Osteoblast (primary cell): ENCODE measurements at places on chromosomes 2 and 18. TPM values are rescaled to one million over a fixed set of nuclear protein-coding genes. Genes with fewer than 3 reads are reported as not detected.

DNA sequence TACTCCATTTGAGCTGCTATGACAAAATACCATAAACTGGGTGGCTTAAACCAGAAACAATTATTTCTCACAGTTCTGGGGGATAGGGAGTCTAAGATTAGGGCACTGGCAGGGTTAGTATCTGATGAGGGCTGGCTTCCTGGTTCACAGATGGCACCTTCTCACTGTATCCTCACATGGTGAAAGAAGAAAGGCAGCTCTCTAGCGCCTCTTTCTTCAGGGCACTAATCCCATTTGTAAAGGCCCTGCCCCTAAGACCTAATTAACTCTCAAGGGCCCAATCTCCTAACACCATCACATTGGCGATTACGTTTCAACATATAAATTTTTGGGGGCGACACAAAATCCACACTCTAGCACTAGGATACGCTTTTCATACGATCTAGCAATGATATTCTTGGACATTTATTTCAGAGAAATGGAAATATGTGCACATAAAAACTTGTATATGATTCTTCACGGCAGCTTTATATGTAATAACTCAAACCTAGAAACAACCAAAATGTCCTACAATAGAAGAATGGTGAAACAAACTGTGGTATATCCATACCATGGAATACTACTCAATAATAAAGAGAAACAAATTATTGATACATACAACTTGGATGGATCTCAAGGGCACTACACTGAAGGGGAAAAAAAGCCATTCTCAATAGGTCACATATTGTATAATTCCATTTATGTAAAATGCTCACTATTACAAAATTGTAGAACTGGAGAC lies 111.0 kb downstream of the BCL2L11 start:
- DNase-seq = no peak

DNA sequence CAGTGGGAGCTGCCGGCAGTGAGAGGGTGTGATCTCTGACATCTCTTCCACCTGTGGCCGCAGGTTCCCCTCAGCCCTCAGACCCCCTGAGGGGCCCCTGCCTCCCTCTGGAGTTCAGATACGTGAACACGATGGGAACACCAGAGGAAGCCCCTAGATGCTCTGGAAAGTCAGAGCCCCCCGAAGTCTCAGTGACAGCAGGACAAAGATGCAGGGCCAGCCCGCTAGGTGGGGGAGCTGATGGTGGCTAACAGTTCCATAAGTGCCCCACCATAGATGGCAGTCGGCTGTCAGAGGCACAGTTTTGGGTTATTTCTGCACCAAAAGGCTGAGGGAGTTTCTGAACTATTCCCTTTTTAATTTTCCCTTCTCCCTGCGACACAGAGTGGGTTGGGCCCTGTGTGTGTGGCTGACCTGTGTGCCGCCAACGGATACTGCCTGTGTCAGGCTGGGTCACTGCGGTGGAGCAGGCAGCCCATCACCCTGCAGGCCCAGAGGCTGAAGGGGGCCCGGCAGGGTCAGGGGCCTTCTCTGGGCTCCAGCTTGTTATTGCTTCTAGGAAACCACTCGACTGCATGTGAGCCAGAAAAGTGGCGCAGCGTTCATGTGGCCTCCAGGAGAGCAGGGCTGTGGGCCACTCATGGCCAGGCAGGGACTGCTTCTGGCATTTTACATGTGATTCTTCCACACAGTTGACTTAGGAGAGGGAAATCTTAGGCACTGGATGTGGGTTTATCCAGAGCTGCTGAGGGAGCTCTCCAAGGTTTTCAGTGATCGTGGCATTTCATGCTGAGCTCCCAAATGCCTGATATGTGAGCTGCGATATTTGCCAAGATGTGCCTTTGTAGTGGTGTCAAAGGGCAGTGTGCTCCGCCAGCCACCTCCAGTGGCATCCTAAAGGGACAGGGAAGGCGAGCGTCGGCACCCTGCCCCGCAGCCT lies 225.1 kb downstream of the SH3RF3 start:
- DNase-seq = no peak

- peak; percentile 87 for DNase-seq
Measured at GRCh38 chr2:56185582-56186046, 1.8 kb downstream of the CCDC85A start.

DNA sequence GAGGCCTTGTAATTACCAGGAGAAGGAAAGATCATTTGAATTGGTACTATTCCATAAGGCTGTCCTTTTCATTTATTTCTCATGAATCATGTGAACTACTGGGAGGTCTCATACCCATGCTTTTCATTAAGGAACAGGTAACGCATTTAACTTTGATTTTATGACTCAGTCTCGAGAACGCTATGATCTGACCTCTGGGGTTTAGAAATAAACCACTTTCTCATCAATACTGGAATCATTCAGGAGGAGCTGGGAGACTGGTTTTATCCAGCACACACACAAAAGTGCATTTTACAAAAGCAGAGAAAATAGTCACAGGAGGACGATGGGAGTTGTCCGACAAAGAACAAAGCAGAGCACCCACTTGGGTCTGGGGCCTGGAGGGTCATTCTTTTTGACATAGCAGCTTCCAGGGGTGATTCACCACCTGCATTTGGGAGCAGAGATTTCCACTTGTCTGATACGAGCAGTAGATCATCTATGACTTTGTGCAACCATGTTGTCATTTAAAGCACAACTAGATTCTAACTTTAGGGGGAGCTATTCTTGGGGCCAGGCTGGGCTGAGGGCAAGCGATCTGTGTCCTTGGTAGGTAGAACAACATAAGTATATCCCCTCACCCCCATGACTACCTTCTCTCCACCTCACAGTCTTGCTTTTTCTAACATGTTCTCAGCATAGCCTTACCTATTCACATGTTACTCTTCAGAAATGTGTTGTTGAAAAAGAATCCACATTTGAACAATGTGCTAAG lies 95.9 kb upstream of the SCG2 start:
- no peak for DNase-seq

DNA sequence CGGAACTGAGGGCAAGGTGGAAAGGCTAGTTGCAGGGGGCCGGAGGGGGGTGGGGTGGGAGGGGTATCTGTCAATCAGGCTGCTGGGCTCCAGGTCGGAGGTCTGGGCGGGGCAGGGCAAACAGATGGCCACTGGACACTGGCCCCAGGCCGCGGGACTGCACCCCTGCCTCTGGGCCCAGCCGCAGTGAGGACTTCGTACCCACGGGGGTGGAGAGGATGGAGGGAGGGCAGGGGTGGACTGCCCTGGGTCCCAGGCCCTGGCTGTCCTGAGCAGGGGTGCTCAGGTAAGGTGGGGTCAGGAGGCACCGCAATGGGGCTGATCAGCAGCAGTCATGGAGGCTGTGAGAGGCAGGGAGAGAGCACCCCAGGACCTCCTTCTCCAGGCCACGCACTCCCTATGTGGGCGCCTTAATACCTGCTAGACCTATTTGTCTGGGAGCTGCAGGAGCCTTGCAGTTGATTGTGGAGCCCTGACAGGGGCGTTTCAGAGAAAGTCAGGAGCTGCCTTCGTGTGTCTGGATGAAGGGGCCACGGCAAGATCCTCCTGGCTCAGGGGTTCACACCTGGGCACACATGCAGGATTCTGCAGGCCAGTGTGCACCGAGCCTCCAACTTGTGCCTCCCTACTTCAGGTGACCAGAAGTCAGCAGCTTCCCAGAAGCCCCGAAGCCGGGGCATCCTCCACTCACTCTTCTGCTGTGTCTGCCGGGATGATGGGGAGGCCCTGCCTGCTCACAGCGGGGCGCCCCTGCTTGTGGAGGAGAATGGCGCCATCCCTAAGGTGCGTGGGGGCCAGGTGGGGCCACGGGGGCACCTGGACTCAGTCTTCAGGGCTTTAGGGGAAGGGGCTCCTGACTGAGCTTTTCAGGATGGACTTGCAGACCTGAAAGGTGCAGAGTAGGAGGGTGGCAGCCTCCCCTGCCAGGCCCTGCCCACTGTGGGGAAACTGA lies 1.5 kb downstream of the CTDSP1 start:
- DNase-seq = peak; percentile 91

GRCh38 chr2:449246-450067 lies 161.6 kb upstream of the ALKAL2 start:
- DNase-seq = no peak

DNA sequence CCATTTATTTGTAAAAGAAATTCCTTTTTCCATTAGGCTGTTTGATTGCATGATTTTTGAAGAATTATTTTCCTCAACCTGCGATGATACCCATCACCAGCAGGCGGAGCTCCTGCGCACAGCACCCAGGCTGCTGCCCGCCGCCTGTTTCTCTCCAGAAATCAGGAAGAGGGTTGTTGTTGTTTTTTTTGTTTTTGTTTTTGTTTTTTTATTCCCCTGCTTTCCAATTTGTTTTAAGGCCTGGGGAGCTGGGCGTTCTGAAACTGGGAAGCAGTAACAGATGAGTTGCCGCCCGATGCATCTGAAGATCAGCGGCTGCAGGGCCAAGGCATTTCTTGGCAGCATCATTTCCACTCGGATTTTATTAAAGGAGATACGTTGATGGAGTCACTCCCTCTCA lies 132.1 kb downstream of the MBP start:
- DNase-seq = no peak

DNA sequence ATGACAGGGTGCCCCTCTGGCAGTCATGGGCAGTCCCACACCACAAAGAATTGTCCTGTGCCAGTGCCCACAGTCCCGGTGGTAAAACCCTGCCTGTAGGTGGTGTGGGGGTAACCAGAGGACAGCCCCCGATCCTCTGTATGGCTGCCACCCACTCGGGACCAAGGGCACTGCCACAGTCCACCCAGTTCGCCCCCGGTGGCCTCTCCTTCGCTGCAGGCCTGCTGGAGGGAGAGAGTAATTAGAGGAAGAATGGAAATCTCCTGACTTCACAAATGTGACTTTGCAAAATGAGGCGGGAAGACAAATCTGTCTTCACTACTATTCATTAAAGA lies 11.4 kb downstream of the GBX2 start:
- DNase-seq = no peak

DNA sequence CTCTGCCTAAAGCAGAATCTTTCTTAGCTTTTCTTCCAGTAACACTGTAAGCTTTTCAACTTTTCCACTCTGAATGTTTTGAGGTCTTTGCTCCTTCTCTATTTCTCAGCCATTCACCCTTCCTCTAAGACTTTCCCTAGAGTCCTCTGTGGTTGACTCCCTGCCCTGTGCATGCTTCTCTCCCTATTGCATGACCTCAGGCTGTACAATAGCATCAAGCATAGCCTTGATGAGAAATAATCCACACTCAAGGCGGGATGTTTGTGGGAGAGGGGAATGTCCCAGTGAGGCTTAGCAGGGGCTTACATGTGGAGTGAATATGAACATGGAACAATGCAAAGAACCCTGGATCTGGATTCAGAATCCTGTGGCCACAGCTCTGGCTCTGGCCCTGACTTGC lies 48.4 kb upstream of the IGFBP5 start:
- DNase-seq = peak; percentile 45

GRCh38 chr2:215983581-215984351 lies 29.6 kb downstream of the MREG start:
- no peak for DNase-seq

- DNase-seq = no peak
Measured at GRCh38 chr18:36812678-36813077, 16.1 kb downstream of the TPGS2 start.

GRCh38 chr2:192827735-192828134 lies 633.0 kb upstream of the TMEFF2 start:
- peak; percentile 17 for DNase-seq

DNA sequence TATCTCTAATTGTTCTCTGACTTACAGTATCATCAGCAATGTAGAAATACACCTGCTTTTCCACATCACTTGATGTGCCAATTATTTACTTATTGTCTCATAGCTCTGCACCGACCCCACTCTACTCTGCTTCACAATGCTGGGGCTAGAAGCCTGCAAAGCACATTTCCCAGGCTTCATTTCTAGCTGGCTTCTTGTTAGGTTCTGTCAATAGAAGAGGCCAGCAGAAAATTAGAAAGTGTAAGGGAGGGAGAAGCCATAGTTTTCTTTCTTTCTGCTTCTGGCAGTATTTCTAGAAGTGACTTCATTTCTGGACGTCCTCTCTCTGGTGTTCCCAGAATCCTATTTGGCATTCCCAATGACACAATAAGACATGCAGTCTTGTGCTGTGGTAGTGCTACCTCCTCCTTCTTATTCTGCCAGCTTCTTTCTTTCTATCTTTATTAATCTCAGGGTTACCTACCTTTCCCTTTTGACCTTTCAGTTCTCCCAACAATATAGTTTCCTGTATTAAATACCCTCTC lies 12.5 kb upstream of the TANC1 start:
- DNase-seq = no peak

DNA sequence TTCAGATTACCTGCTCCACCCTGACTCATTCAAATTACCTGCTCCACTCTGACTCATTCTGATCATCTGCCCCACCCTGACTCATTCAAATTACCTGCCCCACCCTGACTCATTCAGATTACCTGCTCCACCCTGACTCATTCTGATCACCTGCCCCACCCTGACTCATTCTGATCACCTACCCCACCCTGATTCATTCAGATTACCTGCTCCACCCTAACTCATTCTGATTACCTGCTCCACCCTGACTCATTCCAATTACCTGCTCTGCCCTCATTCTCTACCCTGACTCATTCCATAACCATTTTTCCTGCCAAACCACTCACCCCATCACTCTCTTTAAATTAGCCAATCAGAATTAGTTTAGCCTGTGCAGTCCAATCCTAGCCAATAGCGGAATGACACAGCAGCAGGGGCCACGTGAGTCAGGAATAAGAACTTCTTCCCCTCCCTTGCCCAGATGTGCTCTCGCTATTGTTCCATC lies 26.2 kb downstream of the CFAP53 start:
- DNase-seq = no peak

DNA sequence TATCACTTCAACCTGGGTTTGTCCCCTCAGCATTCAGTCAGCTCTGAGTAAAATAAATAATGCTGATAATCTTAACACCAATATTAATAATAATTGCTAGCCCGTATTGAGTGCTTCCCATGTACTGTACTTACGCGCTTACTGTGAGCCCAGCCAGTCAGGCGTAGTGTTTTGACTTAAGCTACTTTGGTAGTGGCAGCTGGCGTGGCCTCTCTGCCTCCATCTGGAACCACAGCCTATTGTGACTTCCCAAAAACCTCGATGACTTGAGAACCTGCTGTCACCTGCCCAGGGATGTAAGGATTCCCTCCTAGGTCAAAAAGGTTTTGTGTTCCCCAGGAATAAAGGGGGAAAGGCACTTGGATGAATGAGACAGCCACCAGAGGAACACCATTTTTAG lies 53.2 kb downstream of the SUMO1 start:
- no peak for DNase-seq

GRCh38 chr2:105904938-105905337 lies 160.2 kb downstream of the NCK2 start:
- no peak for DNase-seq

- no peak for DNase-seq
Measured at GRCh38 chr2:145123606-145124005, 603.7 kb upstream of the ZEB2 start.

PLGLB1 gene
- total RNA-seq = 1.8 and 2.9 TPM in 2 replicates

NFATC1 gene
- total RNA-seq = 5.3 and 6.2 TPM in 2 replicates

CD207 gene
- total RNA-seq = not detected in 2 replicates

UGT1A7 gene
- not detected in 2 replicates for total RNA-seq

GPAT2 gene
- total RNA-seq = 2.2 and 9.4 TPM in 2 replicates

RAB6C gene
- total RNA-seq = not detected in 2 replicates

ROCK2 gene
- 55.1 and 59.7 TPM in 2 replicates for total RNA-seq
